ENCODE measurements at places on chromosomes 4 and X.

DNA sequence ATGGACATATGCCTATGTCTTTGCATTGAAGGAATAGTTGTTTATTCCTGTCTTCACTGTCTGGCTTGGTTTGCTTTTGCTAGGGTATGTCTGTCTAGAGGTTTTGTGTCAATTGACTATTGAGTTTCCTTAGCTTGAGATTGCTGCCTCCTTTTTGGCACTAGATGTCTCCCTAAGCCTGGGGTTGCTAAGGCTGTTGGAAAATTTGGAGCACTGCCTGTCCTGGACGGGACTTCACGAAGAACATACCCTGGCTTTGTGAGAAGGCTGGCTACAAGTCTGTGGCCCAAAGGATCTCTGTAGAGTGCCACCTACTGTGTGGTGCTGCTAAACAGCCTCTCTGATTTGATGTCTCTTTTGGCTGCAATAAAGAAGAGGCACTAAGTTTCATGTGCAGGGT is 183.8 kb upstream of the NUDT10 start:
- no peak for DNase-seq

GRCh38 chr4:119243868-119244267 is 31.4 kb downstream of the USP53 start:
- no peak for DNase-seq

- DNase-seq = no peak
Measured at GRCh38 chr4:17740702-17741101, 40.7 kb downstream of the FAM184B start.

DNA sequence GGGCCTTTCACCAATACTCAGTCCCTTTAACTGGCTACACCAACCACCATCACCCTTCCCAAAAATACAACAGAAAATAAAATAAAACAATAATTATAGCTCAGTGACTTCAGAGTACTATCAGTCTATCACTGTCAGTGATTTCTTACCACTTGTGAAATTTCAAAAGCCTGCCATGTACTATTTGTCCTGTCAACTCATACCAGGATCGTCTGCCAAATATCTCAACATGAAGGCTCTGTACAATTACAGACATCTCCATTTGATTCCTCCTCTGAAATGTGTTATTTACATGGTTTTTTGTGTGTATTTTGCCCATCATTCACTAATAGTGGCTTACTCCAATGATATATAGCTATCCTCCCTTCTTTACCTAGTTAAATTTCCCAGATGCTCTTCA is 772.0 kb downstream of the IL1RAPL1 start:
- no peak for DNase-seq

- DNase-seq = no peak
Measured at GRCh38 chrX:85109235-85109634, 105.6 kb downstream of the APOOL start.

DNA sequence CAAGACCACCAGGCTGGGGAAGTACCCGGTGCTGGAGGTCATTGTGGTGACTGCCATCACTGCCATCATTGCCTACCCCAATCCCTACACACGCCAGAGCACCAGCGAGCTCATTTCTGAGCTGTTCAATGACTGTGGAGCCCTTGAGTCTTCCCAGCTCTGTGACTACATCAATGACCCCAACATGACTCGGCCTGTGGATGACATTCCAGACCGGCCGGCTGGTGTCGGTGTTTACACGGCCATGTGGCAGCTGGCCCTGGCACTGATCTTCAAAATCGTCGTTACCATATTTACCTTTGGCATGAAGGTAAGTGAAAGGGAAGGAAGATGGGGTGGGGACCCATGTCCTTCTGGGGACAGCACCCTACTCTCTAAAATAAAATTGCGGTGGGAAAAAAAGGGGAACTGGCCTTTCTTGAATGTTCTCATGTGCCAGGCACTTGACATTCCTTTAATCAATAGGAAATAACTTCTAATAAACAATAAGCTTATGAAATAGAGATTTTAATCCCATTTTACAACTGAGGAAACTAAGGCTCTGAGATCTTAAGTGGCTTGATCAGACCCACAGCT is 51.6 kb downstream of the CLCN4 start:
- DNase-seq = no peak

GRCh38 chrX:65750674-65751469 is 83.4 kb downstream of the MSN start:
- DNase-seq = no peak

- DNase-seq = peak; percentile 52
Measured at GRCh38 chrX:142998447-142999198, 27.1 kb upstream of the SPANXN4 start.

GRCh38 chr4:183129125-183129524 is 30.1 kb downstream of the WWC2 start:
- no peak for DNase-seq

- DNase-seq = peak; percentile 56
Measured at GRCh38 chr4:184250795-184251669, 33.4 kb upstream of the ENPP6 start.

- DNase-seq = no peak
Measured at GRCh38 chr4:69757464-69757863, 3.0 kb downstream of the SULT1B1 start.

DNA sequence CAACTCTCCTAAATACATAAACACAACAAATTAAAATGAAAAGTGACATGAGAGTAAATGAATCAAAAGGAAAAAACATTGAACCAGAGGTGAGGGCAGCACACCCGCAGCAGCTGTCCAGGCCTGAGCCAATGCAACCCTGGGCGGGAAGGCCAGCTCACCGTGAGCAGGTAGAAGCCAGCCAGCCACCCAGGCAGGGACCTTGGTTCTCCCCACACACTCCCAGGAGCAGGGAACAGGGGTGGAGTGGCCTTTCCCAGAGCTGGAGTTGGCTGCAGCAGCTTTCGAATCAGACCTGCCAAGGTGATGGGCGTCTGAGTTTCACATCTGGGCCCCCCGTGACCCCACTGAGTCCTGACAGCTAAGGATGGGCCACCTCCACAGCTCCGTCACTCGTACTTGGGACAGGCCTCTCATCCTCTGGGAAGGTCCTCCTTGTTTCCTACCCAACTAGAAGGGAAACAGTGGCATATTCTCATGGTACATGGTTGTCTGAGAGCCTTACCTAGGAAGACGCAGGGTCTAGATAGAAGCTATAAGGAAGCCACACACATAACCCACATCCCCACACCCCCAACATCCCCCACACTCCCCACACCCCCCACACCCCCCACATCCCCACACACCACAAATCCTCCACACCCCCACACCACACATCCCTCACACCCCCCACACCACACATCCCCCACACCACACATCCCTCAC is 172.2 kb downstream of the DCLK2 start:
- DNase-seq = no peak

DNA sequence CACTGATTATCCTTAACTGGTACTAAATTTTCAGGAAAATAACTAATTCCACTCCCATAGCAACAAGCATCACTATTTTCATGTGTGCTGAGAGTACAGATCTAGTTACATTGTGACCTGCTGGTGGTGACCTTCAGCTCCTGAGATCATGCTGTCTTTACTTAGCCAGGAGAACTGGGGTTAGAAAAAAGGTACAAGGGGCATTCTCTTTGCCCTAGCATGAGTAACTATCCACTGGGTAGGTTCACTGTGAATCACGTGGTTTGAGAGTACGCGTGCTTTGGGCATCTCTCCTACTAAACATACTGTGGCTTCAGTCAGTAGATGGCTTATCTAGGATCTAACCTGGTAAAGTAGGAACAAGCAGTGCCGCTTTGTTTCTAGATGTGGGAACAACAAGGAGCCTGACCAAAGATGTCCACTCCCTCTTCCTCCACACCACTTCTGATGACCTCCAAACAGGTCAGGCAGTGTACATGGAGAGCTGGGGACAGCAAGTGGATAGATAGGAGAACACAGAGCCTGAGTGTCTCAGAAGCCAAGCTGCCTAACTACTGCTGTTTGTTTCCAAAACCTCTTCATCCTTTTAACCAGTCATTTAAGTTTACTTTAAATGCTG is 90.2 kb downstream of the CBR4 start:
- no peak for DNase-seq

DNA sequence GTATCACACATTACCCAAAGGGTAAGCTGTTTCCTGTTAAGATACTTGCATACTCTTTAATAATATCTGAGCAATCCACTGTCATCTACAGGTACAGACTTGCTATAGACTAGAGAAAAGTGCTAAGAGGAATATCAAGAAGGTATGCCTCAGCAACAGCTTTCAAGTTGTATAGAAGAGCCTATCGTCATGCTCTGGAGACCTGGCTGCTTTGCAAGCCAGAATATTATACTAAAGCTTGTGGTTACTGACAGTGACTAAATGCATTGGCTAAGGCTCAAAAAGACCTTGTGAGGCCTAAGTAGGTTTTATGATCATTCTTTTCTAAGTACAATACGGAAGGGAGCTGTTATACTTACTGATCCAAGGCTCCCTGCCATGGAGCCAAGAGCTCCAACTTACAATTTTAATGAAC is 11.3 kb downstream of the LAMP2 start:
- DNase-seq = peak; percentile 83

- peak; percentile 88 for DNase-seq
Measured at GRCh38 chr4:142091691-142092182, 455.4 kb downstream of the IL15 start.

GRCh38 chr4:182554736-182555135 is 311.5 kb downstream of the TENM3 start:
- DNase-seq = peak; percentile 56

- DNase-seq = peak; percentile 8
Measured at GRCh38 chrX:42242004-42242403, 318.6 kb upstream of the CASK start.

DNA sequence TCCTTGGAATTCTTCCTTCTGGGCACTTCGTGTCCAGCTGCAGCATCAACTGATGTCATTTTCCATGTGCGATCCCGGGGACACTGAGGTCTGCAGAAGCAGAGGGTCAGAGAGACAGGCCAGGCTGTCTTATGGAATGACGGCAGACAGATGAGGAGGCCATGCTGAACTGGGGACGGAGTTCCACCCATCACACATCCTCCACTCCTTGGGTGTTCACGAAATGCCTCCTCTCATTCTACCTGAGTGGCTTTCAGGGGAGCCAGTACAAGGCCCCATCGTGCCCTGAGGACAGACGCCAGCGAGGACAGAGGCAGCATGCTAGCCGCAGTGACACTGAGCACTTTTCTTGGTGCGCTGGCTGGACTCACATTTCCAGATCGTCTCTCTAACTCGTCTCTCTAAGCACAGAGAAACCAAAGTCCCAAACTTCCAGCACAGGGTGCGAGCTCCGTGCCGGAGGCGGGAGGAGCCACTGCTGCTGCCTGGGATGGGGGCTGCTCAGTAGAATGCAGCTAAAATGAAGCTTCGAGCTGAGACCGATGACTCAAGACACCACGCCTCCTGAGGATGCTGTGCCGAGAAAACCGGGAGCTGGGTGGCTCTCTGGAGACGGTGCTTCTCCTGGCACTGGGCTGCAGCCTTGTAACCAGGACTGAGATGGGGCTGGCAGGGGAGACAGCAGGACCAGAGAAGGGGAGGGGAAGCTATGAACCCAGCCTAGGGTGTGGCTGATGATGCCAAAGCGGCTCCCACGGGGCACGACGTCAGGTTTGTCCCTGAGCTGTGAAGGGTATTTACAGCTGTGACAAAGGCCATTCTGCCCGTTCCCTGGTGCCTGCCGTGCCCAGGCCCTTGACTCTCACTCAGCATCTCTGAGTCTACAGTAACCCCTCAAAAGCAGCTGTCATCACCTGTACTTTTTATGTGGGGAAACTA is 8.2 kb downstream of the ABLIM2 start:
- DNase-seq = no peak

DNA sequence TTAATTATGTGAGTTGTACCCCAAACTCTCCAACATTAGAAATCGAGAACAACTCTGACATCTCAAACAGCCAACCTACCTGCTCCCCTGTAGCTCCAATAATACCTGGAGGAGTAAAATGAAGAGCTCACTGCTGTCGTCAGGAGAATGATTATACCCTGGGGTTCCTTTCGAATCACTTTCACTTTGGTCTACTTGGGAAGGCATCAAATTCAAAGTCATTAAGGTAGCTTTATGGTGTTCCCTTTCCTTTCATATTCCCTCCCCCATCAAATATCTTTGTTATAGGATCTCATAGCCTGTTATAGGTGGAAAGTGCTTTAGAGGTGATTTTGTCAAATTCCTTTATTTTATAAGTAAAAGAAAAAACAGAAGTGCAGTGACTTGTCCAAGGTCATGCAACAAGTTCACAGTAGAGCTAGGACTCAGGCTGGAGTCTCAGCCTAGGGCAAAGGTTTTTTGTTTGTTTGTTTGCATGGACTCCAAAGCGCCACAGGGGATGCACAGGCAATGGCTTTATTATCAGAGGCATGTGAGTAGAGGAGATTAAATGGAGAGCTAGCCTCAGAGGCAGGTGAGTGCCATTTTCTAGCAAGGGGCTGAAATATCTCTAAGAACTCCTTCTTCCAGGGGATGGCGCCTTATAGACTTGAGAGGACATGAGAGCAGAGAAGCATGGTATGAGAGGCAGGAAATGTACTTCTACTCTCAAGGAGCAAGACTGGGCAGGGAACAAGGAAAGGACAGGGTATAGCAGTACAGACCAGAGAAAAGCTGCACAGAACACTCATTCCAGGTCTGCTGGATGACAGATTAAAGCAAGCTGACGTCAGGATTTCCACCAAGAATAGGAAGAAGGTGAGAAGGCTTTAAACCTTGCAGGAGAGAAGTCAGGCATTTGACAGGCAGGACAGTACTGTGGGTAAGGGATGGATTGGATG is 262.1 kb upstream of the GPC4 start:
- no peak for DNase-seq

DNA sequence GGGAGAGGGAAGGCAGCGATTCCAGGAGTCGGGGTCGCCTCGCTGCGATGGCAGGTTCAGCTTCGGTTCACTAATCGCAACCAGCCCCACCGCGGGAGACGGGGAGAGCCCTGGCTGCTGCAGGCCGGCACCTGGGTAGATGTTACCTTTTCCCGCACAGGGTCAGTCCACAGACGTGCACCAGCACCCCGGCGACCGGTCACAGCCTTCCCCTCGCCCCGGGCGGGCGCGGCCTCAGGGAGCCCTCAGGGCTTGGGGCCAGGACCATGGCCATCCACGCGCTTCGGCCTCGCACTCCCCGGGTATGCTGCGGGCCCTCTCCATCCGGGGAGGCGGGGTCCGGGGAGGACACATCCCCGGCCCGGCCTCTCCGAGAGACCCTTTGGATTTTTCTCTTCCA is 26.1 kb upstream of the EXOC1L start:
- no peak for DNase-seq
